Progenitor cell of endocrine pancreas (in vitro differentiated cells): ENCODE measurements at places on chromosomes 1 and 21. TPM values are rescaled to one million over a fixed set of nuclear protein-coding genes. Genes with fewer than 3 reads are reported as not detected.

DNA sequence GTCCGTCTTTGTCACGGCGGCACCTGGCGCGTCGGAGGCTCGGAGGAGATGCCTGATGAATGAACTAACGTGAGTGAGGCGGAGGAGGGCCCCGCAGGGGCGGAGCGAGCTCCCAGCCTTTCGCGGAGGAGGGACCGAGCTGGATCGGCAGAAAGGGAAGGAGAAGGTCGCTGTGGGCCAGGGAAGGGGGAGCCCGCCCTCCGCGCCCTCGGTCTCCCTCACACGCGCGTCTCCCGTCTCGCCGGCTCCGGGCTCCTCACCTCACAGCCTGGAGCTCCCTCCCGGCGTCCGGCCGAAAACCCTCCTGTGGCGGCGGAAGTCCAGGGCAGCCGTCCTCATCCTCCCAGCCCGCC is 519 bp downstream of the ZNF496 start:
- DNase-seq: peak; percentile 62

GRCh38 chr1:8481650-8482380 is 163.9 kb downstream of the SLC45A1 start:
- no peak for DNase-seq

DNA sequence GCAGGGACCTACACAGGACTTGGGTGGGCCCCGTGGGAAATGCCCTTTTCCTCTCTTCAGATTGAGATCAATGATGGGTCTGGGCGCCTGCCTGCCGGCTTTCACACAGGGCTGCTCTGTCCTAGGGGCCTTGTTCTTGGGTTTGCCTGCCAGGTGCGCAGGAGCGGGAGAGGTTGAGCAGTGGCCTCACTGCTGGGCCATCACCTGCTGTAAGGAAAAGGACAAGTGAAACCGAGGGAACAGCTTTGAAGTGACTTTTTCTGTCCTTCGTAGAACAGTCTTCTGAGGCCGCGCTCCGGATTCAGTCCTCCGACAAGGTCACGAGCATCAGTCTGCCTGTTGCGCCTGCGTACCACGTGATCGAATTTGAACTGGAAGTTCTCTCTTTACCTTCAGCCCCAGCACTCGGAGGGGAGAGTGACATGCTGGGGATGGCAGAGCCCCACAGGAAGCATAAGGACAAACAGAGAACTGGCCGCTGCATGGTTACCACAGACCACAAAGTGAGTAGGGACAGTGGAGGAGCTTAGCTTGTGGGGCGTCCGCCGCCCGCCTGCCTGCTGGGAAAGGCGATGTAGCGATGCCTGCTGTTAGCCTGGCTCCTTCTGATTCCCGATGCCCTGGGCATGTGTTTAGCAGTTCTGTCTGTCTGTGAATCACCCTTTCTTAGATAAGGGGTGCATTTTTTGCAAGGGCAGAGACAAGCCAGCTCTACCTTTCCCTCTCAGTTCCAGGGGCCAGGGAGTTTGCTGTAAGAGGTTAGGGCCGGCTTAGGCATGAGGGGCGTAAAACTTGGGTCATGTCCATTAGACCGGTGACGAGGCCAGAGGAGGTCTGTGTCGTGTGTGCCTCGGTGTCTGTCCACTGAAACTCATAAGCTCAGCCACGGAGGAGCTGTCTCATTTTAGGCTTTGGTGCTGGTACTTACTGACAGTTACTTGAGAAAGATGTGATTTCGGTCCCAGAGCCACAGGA is 19.5 kb upstream of the PWP2 start:
- no peak for DNase-seq

GRCh38 chr1:19384113-19384512 is 72.0 kb downstream of the SLC66A1 start:
- no peak for DNase-seq

Gene IL10
- not detected in 2 replicates for total RNA-seq

Gene UBE2Q1
- 77.2 and 88.3 TPM in 2 replicates for total RNA-seq
